Fibroblast of skin of right biceps (primary cell): ENCODE measurements at places on chromosomes 6 and 20.

- peak; percentile 38 for DNase-seq
Measured at GRCh38 chr6:118722829-118723813, 71.7 kb upstream of the CEP85L start.

DNA sequence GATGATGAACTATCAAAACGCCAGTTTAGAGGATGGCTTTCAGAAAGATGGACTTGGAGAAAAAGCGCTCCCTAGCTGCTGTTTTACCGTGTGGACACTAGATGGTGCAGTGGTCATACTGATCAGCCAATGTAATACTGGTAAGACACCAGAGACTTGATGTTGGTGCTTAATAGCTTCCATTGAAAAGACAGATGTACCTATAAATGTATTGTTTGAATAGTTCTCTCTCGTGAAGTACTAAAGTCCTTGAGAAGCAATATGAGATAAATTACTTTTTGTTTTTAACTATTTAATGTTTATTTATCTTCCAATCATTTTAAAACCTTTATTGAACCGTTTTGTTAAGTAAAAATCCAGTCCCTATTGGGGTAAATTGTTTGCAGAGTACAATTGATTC, 63.9 kb upstream of the FUCA2 start:
- peak; percentile 73 for DNase-seq

DNA sequence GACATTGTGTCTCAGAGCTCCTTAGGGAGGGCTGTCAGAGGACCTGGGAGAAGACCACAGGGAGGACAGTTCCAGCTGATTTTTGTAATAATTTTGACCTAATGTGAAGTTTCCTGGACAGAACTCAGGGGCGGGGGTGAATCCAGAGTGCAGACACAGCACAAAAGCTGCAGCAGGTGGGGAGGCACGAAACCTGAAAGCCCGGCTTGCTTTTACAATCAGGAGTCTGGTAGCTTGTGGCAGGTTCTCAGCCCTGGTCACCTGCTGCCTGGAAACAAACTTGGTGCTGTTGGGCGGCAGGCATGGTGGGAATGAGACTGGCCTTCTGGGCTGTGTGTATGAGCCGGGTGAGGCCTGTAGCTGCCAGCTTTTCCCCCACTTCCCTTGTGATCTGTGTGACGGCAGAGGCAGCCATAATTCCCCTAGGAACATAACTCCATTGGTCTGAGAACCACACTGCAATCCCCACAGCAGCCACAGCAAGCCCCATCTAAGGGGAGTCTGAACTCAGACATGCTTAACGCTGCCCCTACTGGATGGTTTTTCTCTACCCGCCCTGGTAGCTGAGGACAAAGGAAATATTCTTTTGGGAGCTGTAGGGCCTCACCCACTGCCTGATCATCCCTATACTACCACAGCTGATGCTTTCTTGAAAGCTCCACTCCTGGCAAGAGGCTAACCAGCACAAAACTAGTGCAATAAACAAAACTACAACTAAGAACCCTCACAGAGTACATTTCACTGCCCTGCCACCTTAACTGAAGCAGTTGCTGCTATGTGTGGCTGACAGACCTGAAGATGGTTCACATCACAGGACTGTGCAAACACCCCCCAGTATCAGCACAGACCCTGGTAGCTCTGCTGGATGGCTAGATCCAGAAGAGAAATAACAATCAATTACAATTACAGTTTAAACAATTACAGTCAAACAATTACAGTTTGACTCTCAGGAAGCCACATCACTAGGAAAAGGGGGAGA, 1055.1 kb upstream of the GJE1 start:
- peak; percentile 16 for DNase-seq

GRCh38 chr6:87698547-87699006, 3.5 kb downstream of the AKIRIN2 start:
- no peak for DNase-seq

- no peak for DNase-seq
Measured at GRCh38 chr6:170172825-170173256, 118.0 kb downstream of the DLL1 start.

- no peak for DNase-seq
Measured at GRCh38 chr6:142567461-142567860, 265.7 kb downstream of the ADGRG6 start.

- DNase-seq: no peak
Measured at GRCh38 chr6:23181356-23182110, 612.2 kb downstream of the HDGFL1 start.

DNA sequence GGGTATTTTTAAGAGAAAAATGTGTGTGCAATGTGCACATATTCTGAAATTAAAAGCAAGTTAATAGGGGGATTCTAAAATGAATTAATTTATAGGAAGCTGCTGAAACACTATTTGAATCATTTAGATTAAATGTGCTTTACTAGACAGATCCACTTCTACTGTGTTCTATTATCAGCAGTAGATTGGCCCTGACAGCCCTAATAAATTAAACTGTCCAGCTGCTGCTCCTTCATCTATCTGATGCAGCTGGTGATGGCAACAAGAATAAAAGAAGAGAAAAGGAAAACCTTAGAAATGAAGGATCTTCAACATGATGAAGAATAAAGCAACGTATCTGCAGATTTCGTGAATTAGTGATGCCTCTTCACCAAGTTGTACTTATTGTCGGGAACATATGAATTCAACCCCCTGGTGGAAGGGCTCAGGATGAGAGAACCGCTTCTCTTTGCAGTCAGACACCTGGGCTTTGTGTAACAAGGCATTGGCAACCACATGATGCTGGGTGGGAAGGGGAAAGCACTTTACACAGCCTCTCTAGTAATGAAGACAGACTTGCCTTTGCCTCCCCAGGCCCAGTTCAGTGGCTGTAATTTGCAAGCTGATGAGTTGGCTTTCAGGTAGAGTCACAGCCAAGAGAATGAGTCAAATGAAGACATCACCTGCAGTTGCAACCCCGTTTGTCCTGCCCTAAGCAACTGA, 94.4 kb downstream of the LAMP5 start:
- DNase-seq: no peak

DNA sequence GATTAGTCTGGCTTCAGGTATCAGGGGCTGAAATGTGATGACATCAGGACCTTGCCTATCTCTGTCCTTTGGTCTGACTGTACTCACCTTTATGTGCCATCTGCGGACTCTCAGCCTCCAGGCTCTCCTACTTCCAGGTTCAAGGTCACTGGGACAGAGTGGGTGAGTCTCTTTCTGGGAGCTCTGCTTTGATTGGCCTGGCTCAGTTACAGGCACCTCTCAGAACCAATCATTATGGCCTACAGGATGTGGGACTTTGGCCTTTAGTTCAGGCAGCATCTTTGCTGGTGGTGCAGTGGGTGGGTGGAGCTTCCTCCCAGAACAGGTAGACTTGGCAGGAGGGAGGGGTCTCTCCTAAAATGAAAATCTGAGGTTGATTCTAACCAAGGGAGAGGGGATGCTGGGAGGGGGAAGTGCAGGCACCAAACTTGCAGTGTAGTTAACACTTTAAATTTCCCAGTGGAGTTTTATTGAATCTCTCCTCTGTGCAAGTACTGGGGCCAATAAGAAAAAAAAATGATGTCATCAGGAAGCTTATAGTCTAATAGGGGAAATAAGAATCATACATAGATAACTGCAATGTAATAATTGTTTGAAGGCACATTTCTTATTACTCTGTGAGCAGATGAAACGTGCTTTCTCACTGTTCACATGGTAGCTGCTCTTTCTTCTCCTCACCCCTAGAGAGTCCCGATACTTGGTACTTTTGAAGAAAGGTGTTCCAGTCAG, 53.4 kb downstream of the SLC24A3 start:
- DNase-seq: no peak

- DNase-seq: no peak
Measured at GRCh38 chr6:36970892-36971842, 14.8 kb downstream of the MTCH1 start.

GRCh38 chr6:128456510-128457230, 63.7 kb downstream of the PTPRK start:
- DNase-seq: no peak

DNA sequence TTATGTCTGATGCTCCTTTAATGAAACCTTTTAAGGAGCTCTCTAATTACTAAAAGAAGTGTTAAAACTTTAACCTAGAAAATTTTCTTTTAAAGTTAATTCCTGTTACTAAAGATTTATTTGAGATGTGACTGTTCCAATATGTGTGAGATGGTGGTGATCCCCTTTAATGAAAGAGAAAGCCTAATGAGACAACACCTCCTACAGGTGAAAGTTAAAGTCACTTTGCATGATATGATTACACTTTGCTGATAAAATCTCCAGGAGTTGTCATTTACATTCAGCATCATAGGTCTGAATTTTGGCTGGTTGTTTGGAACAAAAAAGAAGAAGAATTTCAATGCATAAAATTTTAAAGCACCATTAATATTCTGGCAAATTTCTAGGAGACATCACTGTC, 307.4 kb downstream of the TRDN start:
- no peak for DNase-seq

DNA sequence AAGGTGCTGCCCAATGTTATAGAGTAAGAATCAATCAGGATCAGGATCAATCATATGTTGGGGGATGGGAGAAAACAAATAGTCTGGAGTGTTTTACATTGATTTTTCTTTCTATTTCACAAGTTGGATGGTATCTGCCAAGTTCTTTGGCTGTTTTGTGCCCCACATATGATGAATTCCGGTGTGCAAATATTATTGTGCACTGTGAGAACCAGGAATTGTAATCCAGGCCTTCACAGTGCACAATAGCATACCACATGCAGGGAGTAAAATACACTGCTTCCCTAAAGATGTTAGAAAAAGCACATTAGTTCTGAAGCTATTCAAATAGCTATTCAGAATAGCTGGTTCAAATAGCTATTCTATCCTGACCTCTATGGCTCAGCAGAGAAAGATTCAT, 133.7 kb downstream of the LCA5 start:
- no peak for DNase-seq
